Calu3 (cell line): ENCODE measurements at places on chromosomes 6 and 20.

DNA sequence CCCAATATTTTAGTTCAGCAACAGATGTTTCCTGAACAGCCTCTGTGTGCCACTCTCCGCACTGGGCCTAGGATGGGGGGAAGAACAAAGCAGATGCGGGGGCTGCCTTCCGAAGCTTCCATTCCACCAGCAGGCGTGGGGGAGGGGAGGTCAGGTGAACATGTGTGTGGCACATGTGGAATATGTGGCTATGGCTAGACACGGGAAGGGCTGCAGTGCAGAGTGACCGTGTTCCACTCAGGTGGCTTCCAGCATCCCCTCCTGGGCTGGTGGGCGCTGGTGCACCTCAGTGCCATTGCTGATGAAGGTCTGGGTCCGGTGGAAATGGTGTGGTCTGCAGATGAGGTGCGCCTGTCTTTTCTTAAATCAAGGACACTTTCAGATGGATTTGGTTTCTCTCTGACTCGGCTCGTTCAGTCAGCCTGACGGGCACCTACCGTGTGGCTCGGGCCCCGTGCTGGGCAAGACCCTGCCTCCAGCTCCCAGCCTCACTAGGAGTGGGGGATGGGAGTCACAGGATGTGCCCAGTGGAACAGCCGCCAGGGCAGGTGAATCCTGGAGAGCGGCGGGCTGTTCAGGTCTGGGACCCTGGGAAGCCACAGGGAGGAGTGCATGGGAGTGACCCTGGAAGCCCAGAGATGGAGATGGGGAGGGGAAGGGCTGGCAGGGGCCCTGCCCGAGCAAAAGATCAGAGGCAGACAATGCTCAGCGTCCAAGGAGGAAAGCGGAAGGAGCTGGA is 111.0 kb downstream of the SYCP2 start:
- DNase-seq: no peak

- DNase-seq: peak; percentile 7
These were observed 101.7 kb upstream of the FOXA2 start for GRCh38 chr20:22686097-22686496.

- DNase-seq: no peak
These were observed 23.7 kb downstream of the RIOK1 start for GRCh38 chr6:7413151-7413823.

- no peak for DNase-seq
These were observed 184.7 kb downstream of the SAMD5 start for GRCh38 chr6:147693181-147693580.

GRCh38 chr6:108835218-108835850 is 12.9 kb upstream of the ARMC2 start:
- DNase-seq: peak; percentile 87

- no peak for DNase-seq
These were observed 429.6 kb upstream of the PLCB4 start for GRCh38 chr20:8639112-8639778.

GRCh38 chr20:63151554-63152321 is 64.2 kb downstream of the YTHDF1 start:
- no peak for DNase-seq

DNA sequence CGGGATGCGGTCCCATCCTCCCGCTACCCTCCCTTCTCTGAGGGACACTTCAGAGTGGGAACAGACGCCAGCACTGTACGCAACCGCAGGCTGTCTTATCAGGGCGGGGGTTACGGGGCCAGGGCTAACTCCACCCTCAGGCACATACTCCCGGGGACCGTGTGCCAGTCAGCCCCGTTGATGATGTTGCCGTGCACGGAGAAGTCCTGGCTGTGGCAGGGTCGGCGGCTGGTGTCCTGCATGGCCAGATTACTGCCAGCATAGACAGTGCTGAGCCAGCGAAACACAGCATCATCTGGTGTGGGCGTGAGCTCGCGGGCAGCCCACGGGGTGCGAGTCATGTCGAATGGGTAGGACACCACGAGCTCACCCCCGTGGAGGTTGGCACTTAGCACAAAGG is 5.0 kb downstream of the CPXM1 start:
- no peak for DNase-seq

- peak; percentile 66 for DNase-seq
These were observed 9.5 kb upstream of the HLA-DOA start for GRCh38 chr6:33018904-33019303.
